ENCODE measurements at places on chromosomes 7 and 10.

DNA sequence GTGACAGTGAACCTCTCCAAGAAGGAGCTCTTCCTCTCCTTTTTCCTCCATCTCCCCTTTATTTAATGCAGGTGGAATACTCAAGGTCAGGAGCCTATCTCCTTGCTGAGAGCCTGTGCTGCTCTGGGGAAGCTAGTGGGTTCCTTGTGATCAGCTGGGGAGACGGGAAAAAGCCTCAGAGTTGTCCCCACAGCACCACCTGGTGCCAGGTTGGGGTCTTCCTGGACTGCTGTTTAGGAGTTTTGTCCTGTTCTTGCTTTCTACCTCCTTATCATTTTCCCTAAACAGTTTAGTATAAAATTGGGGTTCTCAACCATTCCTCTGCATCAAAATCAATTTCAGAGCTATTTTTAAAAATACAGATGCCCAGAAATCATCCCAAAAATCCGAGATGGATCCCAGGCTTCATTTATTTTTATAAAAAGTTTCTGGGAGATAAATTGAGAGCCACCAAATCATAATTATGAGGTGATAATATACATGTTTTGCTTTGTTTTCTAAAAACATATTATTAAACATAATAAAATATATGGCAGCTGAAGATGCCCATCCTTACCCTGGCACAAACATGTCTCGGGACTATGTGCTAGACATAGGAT lies 44.3 kb downstream of the MACC1 start:
- DNase-seq: peak; percentile 17

DNA sequence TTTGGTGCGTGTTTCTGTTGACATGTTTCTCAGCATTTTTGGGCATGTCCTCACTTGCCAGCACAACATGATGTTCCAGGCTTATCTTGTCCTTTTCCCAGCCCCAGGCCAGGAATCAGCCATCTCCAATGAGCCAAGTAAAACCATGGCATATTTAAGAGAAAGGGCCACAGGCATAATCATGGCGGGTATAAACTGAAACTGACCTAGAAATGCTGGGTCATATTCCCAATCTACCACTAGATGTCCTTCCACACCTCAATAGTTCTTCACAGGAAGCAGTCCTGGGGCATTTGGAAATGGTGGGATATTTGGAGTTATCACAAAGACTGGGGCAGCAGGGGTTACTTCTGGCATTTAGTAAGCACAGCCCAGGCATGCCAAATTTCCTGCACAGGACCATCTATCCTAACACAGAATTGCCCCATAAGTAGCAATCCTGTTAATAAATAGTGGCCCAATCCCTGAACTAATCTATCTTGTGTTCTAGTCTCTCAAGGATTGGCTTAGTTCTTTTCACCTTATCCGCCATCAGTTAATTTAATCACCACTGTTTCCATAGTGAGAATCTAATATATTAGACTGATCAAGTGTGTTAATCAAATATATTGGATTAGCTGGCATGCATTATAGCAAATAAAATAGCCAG lies 101.6 kb downstream of the NPSR1 start:
- peak; percentile 49 for DNase-seq

GRCh38 chr7:70894799-70895198 lies 237.1 kb upstream of the GALNT17 start:
- no peak for DNase-seq

DNA sequence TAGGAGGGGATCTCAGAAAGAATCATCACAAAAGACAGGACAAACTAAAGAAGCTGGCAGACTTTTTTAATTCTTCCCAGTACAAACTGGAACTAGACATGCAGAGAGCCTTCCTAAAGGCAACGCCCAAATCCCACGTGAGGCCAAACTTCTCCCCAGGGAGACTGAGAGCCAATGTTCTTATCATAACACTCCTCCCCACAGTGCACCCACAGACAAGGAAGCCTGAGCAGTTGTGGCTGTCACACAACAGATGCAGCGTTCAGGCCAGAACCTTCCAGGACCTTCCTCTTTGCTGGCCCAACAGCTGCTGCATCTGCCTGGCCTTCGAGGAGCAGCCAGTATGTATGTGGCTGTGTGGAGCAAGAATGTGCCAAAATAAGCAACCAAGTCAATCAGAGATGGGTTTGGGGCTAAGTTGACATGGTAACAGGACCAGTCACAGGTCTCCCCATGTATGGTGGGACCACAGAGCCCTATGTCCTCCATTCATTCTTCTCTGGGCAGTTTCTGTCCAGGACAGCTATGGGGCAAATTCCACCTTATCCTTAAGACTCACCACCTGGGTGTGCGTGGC lies 34.9 kb downstream of the SRPK2 start:
- DNase-seq: no peak

GRCh38 chr10:8048281-8049008 lies 6.0 kb upstream of the GATA3 start:
- DNase-seq: no peak

- DNase-seq: peak; percentile 87
Observed at GRCh38 chr10:110305767-110306451, 1.2 kb upstream of the SMNDC1 start.

DNA sequence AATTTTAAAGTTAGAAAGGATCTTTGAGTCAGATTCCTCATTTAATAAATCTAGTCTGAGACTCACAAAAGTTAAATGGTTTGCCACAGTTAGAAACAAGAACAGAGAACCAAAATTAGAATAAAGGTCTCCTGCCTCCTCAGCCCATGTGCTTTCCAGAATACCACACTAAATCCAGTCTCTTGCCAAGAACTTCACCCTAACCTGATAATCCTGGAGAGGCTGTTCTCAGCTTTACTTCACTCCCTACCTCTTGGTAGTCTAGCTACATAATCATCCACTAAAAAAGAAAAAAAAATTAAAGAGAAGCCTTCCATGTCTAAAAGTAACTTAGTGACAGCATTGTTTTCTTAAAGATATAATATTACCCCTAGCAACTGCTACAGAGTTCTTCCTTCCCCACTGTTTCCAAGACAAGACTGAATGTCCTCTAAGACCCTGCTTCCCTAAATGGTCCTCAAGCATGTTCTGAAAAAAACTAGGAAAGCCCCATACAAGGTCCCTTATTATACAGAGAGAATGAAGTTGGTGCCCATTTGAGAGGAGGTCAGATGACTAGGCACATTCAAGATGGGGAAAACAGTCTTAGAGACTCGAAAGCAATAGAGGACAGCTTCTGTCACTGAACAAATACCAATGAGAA lies 56.8 kb downstream of the ZNF438 start:
- no peak for DNase-seq

GRCh38 chr10:95277201-95277570 lies 13.6 kb downstream of the PDLIM1 start:
- no peak for DNase-seq

- no peak for DNase-seq
Observed at GRCh38 chr7:100063376-100063775, 13.8 kb downstream of the ZSCAN21 start.

Data from G401 (cell line).